ENCODE measurements at places on chromosomes 3 and 15.
A peak's percentile ranks its signal among the peaks of the same experiment; 100 is the strongest.

DNA sequence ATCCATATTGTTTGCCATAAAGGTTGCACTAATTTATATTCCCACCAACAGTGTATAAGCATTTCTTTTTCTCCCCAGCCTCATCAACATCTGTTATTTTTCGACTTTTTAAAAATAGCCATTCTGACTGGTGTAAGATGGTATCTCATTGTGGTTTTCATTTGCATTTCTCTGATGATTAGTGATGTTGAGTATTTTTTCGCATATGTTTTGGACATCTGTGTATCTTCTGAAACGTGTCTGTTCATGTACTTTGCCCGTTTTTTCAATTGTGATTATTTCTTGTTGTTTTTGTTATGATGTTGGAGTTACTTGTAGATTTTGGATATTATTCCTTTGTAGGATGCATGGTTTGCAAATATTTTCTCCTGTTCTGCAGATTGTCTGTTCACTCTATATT lies 46.5 kb downstream of the TP63 start:
- DNase-seq = no peak

GRCh38 chr3:29532473-29532872 lies 251.6 kb downstream of the RBMS3 start:
- DNase-seq = no peak

DNA sequence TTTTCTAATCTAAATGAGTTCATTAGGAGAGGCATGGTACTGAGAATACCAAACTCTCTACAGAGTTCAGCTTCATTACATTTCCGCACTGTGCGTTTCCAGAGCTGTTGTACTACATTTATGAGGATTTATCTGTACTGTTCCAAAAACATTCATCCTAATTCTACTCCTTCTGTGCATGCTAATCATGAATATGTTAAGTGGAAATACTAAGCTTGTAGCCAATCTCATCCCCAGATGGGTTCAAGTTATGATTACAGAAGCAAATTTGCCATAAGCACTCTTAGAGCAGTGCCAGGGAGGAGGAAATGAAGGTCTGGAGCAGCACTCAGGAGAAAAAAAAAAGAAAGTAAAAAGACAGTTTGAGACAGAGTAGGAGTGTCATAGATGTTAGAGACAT lies 544.3 kb downstream of the GBE1 start:
- no peak for DNase-seq

- no peak for DNase-seq
These were observed 534.6 kb upstream of the ATP11B start for GRCh38 chr3:182258538-182259177.

- no peak for DNase-seq
These were observed 105.5 kb downstream of the PLD1 start for GRCh38 chr3:171704814-171705213.

- no peak for DNase-seq
These were observed 61.9 kb downstream of the WHAMM start for GRCh38 chr15:82871358-82871757.

- DNase-seq = no peak
These were observed 5.5 kb upstream of the MEIS2 start for GRCh38 chr15:37105889-37106288.

DNA sequence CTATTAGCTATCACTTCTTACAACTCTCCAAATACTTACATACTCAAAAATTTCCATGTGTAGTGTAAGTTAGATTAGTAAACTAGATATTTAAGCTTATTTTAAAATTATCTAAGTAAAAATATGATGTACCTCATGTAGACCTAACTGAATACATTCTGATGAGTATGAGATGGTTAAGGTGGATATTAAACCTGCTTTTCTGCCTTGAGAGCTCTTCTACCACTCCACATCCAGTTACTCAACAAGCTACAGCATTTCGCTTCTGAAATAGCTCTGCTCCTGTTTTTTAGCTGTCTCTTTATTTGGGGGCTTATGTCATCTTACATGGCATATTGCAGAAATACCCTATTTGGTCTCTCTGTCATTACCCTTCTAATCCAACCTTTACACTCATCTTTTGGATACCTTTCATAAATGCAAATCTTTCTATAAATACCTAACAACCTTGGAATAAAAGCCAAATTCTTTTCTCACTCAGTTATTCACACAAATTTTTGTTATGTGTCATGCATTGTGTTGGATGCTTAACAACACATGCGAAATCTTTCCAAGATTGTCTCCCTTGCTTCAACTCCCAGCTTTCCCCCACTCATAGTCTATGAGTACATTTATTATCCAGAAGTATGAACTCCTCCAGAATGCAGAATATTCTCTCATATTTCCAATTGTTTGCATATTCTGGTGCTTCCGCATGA lies 92.0 kb downstream of the ALCAM start:
- DNase-seq = no peak

DNA sequence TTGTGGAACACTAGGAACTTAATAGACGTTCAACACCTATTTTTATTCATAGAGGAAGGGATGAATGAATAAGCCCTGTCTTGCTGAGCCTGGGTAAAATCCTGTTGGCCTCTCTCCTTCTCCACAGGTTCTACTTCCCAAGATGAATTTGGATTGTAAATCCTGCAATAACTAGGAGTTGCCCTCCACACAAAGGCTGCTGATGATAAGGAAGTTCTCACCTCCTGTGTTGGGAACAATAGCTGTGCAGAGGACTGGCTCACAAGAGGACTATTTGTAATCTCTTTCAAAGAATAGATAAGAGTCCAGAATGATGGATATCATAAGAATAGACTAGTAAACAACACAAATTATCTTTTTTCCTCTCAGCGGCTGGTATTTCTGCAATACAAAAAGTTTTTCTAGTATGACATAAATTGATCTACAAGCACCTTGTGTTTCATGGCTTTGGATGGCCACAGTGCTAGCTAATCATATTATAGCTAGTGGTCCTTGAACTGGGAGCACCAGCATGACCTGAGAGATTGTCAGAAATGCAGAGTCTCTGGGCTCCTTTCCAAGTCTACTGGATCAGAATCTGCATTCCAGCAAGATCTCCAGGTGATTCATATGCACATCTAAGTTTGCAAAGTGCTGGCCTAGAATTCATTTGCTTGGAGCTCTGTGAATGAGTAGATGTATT lies 28.1 kb upstream of the COL6A6 start:
- no peak for DNase-seq

DNA sequence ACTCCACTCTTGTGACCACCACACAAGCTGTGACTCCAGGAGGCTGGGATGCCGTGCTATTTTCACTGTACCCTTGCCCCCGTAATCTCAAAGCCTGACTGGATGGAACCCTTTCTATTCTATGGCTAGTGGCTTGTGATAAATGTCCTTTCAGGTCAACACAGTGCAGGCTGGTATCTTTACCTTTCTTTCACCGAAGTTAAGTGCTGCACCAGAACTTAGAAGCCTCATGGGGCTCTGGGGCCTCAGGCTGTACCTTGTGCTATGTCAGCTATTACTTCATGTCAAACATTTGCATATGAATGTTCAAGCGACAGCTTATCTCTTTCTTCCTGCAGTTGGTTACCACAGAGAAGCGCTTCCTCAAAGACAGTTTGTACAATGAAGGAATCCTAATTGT lies 66.8 kb downstream of the RPL39L start:
- DNase-seq = no peak

DNA sequence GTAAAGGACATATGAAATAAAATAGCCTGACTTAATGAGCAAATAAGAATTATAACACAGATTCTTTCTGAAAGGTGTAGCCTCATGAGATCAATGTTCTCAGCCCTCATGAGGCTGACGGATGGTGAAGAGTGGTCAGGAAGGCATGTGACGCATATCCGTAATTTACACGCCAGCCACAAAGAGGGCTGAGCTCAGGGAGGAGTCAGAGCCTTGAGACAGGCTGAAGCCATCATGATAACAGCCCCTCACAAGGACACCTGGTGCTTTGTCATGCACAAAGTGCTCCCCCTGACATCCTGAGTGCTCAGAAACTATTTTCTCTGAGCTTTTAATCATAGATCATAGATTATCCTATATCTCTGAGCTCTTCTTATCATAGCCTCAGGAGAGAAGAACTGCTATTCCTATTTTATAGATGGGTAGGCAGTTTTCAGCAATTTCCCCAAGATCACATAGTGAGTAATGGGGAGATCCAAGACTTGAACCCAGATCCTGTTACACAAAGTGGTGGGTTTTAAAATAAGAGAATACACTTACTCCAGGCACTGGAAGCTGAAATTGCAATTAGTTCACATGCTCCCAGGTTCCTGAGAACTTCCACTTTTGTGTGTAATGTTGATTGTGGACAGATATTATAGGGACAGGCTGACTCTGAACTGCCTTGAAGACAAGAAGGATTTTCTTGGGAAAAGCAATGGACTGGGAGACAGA lies 267.1 kb downstream of the RPLP1 start:
- DNase-seq = peak; percentile 75

DNA sequence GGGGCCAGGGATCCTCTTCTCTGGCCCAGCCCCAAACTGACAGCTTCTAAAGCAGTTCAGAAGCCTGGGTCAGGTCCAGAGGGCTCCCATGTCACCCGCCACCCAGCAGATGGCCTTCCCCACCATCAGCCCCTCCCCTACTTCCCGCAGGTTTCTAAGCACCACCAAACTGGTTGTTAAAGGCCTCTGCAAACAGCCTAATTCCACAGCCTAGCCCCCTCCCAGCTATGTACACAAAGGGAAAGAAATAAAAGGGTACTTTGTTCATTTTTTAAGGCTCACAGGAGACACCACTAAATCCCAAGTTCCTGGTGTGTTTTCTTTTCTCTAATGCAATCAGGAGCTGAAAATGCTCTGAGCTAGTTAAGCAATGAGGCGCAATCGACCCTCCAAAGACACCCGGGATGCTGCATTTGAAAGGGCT lies 30.6 kb downstream of the PLCH1 start:
- DNase-seq = no peak

DNA sequence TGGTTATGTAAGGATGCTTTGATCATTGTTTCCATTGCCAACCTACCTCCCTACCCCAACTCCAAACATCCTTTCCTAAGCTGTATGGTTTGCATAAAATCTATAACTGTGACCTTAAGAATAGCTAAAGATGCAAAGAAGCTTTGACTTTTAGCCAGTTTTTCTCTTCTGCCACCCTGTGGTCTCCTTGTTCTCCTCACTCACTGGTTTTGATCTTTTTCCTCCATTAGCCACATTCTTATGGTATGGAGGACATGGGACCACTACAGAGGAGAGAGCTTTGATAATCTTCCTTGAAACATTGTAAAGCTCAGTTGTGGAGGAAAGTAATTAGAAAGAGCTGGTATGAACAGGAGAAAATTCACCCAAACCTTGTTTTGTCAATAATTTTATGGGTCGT lies 115.9 kb downstream of the NEK11 start:
- DNase-seq = no peak

GRCh38 chr3:55609230-55609827 lies 122.2 kb upstream of the WNT5A start:
- no peak for DNase-seq

DNA sequence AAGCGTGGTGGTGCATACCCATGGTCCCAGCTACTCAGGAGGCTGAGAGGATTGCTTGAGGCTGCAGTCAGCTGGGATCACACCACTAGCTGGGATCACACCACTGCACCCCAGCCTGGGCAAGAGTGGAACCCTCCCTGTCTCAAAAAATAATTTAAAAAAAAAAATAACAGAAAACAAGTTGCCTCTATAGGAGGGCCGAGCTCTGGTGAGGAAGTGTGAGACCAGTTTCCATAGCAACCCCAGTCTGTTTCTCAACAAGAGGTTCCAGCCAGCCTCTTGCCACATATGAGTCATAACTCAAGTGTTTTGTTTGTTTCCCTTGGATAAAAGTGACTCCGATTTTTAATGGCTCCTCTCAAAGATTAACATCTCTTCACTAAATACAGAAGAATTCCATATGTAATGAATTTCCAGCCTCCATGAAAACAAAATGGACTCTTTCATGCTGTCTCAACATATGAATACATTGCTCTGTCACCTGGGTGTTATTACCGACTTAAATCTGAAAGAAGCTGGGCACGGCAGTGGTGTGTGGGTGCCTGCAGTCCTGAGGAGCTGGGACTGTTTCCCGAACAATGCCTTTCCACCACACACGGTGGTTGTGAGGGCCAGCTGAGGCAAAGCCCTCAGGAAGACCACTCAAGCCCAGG lies 19.7 kb downstream of the TMEM43 start:
- DNase-seq = peak; percentile 78

DNA sequence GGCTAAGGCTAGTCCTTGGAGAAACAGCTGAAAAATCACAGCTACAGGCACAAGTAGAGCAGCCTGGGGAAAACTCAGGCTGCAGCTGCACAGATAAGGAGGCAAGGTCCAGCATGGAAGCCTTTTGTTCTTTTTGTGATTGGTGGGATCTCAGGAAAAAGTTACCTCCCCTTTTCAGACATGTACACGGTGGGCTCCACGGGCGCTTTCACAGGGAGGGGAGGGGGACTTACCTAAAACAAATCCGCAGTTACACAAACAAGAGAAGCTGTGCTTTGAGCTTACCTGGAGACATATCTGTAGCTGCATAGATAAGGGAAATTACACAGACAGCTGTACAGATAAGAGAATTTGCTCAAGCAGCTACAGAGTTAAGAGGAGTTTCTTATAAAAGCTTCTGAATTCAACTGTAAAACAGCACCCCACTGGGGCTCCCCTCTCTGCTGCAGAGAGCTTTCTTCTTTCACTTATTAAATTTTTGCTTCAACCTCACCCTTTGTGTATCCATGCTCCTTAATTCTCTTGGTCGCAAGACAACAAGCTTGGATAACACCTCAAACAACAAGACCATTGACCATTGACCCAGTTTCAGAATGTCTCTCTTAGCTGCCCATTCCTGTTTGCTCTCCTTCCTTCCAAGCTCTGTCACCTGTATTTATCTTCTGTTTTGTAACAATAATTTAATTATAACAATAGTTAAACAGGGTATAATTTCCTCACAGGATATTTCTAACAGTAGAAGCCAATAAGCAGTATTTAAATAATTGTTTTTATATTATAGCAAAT lies 10.9 kb upstream of the CD200 start:
- DNase-seq = no peak

GRCh38 chr15:71448688-71449114 lies 333.4 kb downstream of the THSD4 start:
- DNase-seq = no peak

DNA sequence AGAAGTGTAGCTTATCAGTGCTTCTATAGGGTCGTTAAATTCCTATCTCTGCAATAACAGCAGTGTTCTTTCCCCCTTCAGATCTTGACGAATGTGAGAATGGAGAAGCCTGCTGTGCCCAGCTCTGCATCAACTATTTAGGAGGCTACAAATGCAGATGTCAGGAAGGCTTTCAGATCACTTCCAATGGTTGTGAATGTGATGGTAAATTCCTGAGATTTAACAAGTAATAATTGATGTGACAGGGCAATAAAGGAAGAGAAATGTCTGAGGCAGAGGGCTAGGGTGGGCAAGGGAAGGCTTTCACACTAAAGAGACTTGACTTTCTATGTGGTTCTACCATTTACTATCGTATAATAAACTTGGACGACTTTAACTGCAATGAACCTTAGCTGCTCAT lies 711.7 kb upstream of the GOLIM4 start:
- DNase-seq = no peak

DNA sequence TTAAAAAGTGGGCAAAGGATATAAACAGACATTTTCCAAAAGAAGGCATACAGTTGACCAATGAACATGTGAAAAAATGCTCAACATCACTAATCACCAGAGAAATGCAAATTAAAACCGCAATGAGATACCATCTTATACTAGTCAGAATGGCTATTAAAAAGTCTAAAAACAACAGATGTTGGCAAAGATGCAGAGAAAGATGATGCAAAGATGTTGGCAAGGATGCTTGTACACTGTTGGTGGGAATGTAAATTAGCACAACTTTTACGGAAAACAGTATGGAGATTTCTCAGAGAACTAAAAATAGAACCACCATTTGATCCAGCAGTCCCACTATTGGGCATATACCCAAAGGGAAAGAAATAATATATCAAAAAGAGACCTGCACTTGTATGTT lies 53.5 kb downstream of the TLNRD1 start:
- no peak for DNase-seq
